ENCODE measurements at places on chromosomes 2 and 18. TPM values are rescaled to one million over a fixed set of nuclear protein-coding genes. Genes with fewer than 3 reads are reported as not detected.

The CD302 gene
- polyA plus RNA-seq = 64.8 TPM

GRCh38 chr18:22483407-22483806 lies 65.7 kb upstream of the CTAGE1 start:
- no peak for DNase-seq

GRCh38 chr18:8783994-8784530 lies 78.7 kb downstream of the MTCL1 start:
- DNase-seq = no peak

DNA sequence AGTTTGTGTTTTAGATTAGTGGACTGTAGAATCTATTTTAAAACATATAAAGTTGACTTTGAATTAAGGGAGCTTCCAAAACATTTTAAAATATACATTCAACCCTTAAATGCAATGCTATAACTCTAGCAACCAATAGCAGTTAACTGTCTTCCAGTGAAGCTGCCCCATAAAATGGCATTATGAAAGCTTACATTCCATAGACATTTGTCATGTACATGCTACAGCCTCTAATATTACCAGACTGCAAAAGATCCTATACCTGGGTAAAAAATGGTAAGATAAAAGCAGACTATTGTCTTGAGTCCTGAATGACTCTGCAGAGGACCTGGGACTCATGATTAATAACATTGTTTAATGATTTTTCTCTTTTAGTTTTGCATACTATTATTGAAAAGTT lies 489.4 kb downstream of the LRP1B start:
- no peak for DNase-seq

DNA sequence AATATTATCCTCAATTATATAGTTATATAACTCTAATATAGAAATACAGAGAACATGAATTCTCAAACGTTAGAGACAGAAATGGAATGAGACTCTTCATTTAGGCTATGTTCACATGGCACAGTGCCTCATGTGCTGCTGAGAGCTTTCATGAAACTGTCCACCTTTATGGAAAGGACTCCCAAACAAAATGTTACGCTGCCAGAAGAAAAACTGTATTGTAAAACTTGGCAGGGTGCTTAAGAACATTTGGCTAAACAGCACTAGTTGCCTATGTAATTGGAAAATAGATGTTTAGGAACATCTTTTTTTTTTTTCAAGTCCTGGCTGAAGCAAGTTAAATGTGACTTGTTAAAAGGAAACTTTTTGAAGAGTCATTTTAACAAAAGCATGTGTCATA lies 396.0 kb downstream of the ERBB4 start:
- DNase-seq = no peak

GRCh38 chr2:202278036-202278760 lies 12.6 kb downstream of the NOP58 start:
- DNase-seq = no peak

DNA sequence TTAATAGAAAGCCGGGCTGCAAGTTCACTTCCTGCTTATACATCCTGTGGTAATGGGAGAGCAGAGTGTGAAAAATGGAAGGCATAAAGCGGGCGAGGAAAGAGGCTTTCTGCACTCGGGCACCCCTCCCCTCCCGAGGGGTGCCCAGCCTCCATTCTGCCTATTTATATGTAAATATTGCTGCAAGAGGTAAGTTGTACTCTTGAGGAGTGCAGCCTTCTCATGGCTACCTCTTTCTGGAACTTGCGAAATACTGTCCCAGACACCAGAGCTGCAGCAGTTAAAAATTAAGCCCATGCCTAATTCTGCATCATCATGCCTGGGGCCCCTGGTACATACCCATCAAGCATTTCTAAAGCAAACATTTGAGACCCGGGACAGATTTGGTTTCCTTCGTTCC lies 156.0 kb downstream of the GBX2 start:
- no peak for DNase-seq

GRCh38 chr2:238667639-238668038 lies 180.2 kb upstream of the TWIST2 start:
- DNase-seq = no peak

- DNase-seq = no peak
These were observed 263.2 kb downstream of the SS18 start for GRCh38 chr18:25827228-25827627.

DNA sequence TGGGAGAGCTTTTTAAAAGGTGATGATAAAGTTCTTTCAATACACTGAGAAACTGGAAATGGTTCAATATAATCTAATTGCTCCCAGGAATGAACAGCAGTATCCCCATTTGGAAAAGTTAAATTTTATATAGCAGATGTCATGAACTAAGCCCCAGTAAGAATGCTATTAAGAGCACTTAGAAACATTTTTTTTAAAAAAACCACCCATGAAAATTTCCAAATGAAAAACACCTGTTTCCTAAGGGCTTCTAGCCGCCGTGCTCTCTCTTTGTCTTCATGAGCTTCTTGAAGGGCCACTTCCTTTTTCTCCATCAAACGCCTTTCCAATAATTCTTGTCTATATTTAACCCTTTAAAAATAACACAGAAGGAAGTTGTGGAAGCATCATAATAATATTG lies 77.0 kb downstream of the UPP2 start:
- DNase-seq = no peak

DNA sequence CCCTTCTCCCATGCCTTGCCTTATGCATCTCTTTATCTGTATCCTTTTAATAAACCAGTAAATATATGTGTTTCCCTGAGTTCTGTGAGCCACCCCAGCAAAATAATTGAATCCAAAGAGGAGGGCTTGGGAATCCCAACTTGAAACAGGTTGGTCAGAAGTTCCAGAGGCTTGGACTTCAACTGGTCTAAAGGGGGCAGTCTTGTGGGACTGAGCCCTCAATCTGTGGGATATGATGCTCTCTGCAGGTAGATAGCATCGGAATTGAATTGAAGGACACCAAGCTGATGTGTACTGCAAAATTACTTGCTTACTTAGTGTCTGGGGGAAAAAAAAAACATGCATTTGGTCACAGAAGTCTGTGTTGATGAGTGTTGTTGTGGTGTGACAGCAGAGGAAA lies 1033.5 kb upstream of the TMEFF2 start:
- DNase-seq = no peak
